ENCODE measurements at places on chromosomes 2 and 18.

DNA sequence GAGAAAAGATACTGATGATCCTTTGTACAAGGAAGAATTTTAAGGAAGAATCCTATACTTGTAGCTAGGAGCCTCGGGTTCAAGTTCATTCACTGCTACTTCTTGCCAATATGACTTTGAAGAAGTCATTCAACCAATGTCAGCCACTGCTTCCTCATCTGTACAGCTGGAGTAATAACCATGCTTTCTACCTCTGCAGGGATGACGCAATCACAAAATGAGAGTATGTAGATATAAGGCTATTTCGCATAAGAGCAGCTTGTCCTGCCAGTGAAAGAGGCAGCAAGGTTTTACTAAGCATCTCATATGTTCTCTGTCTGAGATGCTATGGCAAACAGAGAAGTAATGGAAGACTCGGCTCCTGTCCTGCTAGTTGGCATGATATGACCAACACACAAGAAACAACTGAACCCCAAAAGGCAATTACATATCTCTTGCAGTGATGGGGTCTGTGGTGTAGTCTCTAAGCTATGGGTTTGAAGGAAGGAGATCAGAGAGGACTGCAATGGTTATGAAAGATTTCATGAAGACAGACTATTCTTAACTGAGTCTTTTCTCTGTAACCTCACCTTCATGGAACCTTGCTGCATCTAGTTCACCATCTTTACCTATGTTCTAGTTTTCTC lies 9.2 kb downstream of the AAK1 start:
- no peak for DNase-seq

DNA sequence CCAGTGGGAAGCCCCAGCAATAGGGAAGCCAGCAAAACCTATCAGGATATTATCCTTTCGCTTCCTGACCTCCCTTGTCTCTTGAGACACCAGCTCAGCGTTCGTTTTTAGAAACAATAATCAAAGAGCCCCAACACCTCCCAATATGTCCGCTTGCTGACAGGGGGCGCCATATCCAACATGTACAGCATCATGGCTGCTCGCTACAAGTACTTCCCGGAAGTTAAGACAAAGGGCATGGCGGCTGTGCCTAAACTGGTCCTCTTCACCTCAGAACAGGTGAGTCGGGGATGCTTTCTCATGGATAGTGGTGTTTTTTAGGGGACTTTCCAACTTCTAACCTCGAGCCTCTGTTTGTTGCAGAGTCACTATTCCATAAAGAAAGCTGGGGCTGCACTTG lies 28.7 kb downstream of the GAD1 start:
- DNase-seq, result no peak

GRCh38 chr2:142621287-142621686 lies 256.2 kb upstream of the KYNU start:
- no peak for DNase-seq

DNA sequence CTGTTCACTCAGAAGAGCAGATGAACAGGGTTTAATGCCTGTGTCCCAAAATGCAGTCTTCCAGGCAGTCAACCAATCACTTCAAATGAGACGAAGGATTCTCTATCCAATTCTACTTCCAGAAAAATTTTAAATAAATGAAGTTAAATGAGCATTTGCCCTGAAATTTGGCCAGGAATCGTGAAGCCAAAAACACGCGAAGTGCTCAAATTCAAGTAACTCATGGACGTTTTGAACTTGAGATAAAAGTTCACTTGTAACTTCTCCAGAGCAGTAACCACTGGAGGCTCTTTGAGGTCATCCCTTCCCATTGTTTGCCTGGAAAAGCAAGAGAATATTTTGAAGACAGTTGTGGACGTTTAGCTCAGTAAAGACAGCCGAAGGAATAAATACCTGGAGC lies 928.5 kb downstream of the NRXN1 start:
- DNase-seq, result no peak

DNA sequence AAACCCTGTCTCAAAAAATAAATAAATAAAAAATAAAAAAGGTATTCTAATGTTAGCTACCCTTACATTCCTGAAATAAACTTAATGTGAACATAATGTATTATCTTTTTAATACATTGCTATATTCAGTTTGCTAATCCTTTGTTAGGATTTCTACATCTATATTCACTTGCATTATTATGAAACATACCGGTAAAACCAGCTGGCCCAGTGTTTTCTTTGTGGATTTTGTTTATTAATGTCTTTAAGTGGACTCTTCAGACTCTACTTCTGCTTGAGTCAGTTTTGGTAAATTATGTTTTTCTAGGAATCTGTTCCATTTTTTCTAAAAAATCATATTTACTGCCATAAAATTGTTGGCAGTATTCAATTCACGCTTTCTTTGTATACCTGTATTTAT lies 34.5 kb downstream of the PTPN2 start:
- DNase-seq, result no peak

DNA sequence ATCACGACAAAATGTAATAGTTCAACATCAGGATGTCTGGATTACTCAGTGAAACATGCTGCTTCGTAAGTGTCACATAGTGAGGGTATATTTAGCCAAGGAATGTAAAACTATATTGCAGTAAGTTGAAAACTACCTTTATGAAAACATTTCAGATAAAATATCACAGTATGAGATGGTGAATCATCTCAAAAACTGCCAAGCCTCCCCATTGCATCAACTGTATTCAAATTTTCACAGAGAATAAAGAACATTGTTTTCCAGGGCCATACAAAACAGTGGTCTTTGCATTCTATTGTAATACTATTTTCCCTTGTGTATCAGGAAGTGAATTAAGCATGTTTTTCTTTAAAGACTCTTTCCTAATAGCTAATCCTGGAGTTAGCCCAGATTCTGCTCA lies 47.6 kb upstream of the MSTN start:
- DNase-seq, result no peak

- no peak for DNase-seq
These were observed 32.1 kb downstream of the FARSB start for GRCh38 chr2:222623756-222624309.

DNA sequence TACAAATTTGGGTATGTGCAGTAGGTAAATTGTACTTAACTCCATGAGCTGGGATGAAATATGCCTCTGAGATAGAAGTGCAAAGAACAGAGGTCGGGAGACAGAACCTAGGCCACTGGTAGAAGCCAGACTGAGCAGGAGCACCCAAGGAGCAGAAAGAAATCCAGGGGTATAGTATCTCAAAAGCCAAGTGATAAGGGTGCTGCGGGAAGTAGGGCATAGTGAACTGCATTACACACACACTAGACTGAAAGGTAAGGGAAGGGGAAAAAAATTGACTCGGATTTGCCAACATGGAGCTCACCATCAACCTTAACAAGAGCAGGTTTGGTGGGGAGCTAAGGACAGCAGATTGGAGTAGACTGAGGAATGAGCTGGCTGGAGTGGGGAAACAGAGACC lies 89.3 kb upstream of the TMEM247 start:
- no peak for DNase-seq

DNA sequence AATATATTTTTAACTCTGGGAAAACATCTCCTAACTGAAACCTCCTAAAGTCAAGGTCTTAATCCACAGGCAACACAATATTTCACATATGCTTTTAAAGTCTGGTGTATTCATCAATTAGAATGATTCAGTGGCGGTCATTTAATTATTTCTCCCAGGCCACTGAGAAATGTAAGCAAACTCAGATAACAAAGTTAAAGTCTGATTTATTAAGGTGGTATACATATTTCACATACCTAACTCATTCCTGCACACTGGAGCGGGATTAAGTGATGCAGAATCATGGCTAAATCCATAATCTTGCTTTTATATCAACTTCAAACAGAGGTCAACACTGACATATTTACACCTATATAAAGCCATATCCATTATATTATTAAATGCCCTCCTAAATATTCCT lies 43.7 kb downstream of the FRZB start:
- DNase-seq, result no peak

- DNase-seq, result no peak
These were observed 765.8 kb downstream of the METTL4 start for GRCh38 chr18:1805521-1805920.

- no peak for DNase-seq
These were observed 267.4 kb upstream of the NT5C1B start for GRCh38 chr2:18856765-18857164.

DNA sequence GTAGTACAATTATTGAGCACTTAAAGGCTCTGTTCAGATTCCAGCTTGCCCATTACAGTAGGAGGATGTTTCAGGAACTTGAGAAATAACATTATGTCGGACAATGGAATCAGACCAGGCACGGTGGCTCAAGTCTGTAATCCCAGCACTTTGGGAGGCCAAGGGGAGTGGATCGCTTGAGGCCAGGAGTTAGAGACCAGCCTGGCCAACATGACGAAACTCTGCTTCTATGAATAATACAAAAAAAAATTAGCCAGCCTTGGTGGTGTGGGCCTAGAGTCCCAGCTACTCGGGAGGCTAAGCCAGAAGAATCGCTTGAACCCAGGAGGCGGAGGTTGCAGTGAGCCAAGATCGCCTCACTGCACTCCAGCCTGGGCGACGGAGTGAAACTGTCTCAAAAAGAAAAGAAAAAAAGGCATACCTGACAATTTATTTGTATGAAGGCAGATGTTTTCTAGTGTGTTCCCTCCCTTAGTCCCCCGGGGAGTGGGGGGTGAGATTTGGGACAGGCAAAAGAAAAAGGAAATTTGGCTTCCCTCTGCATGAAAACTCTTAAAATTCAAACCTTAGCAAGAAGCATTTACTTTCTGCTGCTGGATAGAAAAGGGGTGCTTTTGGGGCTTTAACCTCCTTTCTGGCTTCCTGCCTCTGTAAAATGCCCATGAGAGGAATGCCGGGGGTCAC lies 13.7 kb upstream of the ZNF532 start:
- no peak for DNase-seq

DNA sequence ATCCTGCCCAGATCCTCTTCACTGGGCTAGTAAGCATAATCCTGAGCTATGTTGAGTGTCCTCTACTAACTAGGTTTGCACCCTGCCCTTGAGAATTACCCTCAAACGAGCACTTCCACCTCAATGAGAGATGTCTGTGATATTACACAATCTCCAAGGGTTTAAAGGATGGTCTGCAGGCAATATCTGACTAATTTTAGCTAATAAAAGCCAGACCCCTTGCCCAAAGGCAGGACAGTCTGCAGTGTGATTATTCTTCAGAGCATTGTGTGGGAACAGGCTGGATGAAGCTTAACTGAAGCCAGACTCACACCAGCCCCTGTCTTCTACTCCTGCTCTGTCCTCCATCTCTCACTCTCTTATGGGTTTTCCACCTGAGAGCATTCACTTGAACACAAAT lies 544.9 kb upstream of the DDX18 start:
- no peak for DNase-seq

DNA sequence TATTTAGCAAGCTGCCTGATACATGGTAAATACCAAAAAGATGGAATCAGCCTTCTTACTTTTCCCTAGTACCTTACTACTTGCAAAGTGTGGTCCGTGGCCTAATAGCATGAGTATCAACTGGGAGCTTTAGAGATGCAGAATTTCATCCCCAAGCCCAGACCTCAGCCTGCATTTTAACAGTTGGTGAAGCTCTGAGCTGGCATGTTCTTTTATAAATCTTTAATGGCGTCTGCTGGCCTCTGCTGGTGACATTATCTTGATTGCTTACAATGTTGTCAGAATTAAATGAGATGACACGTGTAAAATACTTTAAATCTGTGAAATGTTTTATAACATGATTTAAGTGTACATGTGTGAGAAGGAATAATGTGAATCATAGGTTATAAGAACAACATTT lies 115.1 kb upstream of the NOSTRIN start:
- no peak for DNase-seq

GRCh38 chr2:23410596-23410995 lies 25.6 kb downstream of the KLHL29 start:
- DNase-seq, result no peak

- no peak for DNase-seq
These were observed 16.2 kb downstream of the ARHGAP25 start for GRCh38 chr2:68750592-68751396.

- no peak for DNase-seq
These were observed 55.5 kb downstream of the PRKCE start for GRCh38 chr2:45707006-45707405.

- DNase-seq, result no peak
These were observed 343 bp upstream of the CD302 start for GRCh38 chr2:159798376-159798725.

DNA sequence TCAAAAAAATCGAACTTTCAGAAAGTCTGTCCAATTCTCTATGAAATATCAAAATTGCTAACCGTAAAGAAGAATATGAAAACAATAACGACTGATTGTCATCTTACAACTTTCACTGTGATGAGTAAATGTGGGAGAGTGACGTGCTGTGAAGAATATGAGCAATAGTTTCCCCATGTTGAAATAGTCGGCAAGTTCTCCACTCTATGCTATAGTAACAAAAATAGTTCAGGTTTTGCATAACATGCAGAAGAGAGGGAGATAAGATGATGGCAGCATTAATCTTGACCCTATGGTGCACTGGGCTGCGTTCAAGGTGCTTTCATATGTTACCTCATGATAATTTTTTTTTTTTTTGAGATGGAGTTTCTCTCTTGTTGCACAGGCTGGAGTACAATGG lies 196.8 kb upstream of the CYRIA start:
- no peak for DNase-seq

- DNase-seq, result no peak
These were observed 2.4 kb downstream of the CDK5R2 start for GRCh38 chr2:218961651-218962570.

- DNase-seq, result no peak
These were observed at the start of gene COL3A1 for GRCh38 chr2:188974164-188974563. COL3A1 (plus strand) TSS chr2:188974373; CDS start chr2:188974490, 117 bp downstream.

All from hematopoietic multipotent progenitor cell treated with erythropoietin and hydrocortisone succinate and interleukin-3 and kit ligand, for 17 days (in vitro differentiated cells).